ENCODE measurements at places on chromosomes 1 and 21. TPM values are rescaled to one million over a fixed set of nuclear protein-coding genes. Genes with fewer than 3 reads are reported as not detected.

- DNase-seq, result peak; percentile 57
Observed at GRCh38 chr1:112389689-112390088, 6.3 kb upstream of the CTTNBP2NL start.

- no peak for DNase-seq
Observed at GRCh38 chr1:46816930-46817329, 18.1 kb downstream of the CYP4B1 start.

- peak; percentile 43 for DNase-seq
Observed at GRCh38 chr1:159946242-159947187, 1.1 kb upstream of the IGSF9 start.

GRCh38 chr1:154348429-154349076 is 23.2 kb downstream of the ATP8B2 start:
- DNase-seq, result no peak

DNA sequence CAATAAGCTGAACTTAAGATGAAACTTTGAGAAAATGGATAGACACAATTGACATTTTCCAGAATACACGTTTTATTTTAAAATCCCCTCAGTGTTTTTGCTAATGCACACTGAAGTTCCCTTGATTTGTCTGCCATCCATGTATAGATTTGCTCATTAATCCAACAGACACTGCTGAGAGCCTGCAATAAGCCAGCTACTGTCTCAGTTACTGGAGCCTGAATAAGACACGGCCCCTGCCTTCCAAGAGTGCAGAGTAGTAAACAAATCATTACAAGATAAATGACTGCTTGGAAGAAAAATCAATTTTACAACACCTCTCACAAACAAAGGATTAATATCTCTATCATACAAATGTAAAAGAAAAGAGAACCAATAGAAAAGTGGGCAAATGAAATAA is 130.1 kb downstream of the TLR5 start:
- no peak for DNase-seq

DNA sequence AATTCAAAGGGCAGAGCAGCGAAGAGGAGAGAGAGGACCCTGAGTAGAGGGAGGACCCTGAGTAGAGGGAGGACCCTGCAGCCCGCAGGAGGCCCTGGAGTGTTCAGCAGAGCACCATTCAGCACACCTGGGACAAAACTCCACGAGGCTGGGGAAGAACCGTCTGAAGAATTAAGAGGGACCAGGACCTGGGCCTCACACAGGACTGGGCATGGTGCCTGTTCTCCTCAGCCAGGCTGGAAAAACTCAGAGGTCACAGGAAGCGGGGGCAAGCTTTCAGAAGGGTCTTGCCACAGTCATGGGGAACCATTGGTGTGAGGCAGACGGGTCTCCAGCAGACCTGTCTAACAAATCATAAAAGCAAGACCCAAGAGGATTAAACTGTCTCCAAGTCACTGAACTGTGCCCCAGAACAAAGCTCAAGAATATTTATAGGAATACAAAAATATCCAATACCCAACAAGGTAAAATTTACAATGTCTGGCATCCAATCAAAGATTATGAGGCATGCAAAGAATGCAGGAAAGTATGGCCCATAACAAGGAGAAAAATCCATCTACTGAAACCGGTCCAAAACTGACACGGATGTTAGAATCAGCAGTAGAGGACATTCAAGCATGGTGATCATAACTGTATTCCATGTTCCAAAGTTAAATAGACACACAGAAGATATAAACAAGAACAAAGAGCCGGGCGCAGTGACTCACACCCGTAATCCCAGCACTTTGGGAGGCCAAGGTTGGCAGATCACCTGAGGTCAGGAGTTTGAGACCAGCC is 30.6 kb downstream of the MORN1 start:
- no peak for DNase-seq

- DNase-seq, result peak; percentile 85
Observed at GRCh38 chr1:215119719-215120365, 37.3 kb downstream of the KCNK2 start.

GRCh38 chr1:20666804-20667203 is 5.6 kb upstream of the DDOST start:
- DNase-seq, result peak; percentile 20

DNA sequence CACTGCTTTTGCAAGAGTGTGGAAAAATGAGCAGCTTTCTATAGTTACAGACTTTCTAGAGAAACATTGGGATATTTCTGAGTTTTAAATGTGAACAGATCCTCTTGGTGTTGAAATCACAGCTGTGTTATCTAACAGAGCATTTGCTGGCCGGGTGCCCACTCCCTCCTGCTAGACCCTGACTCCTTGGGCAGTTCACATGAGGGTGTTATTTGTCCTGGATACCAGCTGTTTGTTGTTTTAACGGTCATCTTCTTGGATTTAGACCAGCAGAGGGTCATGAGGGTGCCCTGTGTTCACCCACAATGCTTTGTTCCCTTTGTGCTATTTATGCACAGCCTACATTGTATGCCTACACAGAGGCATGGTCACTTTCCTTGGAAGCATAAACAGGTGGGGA is 67.1 kb downstream of the CENPF start:
- peak; percentile 6 for DNase-seq

- DNase-seq, result peak; percentile 94
Observed at GRCh38 chr1:201506557-201507359, at the start of gene CSRP1. TSS of gene CSRP1 (minus strand) at chr1:201507123. CDS start at chr1:201496303, 10,820 bp downstream.

The XCL1 gene
- not detected for total RNA-seq

The LCE2C gene
- total RNA-seq, result not detected

The ASAP3 gene
- total RNA-seq, result 27.3 TPM

The SDC3 gene
- total RNA-seq, result 39.7 TPM

The ERI3 gene
- 51.2 TPM for total RNA-seq

The CCDC27 gene
- total RNA-seq, result not detected

The ARV1 gene
- total RNA-seq, result 25.0 TPM

The RGS1 gene
- total RNA-seq, result not detected

The FYB2 gene
- total RNA-seq, result not detected

The AK4 gene
- 49.1 TPM for total RNA-seq

The SERPINC1 gene
- total RNA-seq, result not detected

The RNU1-2 gene
- not detected for total RNA-seq
